Kidney (tissue), 22 donors: ENCODE measurements at places on chromosomes 3 and 15.

- DNase-seq: no peak
Measured at GRCh38 chr3:98776140-98776493, 13.0 kb downstream of the ST3GAL6 start.

DNA sequence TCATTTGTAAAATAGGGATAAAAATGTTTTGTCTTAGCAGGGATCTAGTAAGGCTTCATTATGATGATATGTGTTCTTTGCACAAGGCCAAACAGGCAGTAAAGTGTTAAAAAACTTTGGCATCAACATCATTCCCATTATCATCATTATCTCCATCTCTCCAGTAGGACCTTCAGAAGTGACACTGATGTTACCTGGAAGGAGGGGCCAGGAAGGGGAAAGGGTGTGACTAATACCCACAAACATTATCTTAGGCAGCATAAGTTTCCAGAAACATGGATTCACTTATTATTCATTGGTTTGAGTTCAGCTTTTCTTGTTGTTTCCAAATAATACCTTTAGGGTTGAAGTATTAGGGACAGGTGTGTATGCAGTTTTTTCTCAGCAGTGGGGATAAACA lies 399.6 kb downstream of the PTPRG start:
- DNase-seq: no peak

- no peak for DNase-seq
Measured at GRCh38 chr3:18403061-18403460, 22.1 kb downstream of the SATB1 start.

GRCh38 chr15:85825719-85826118 lies 31.0 kb upstream of the KLHL25 start:
- no peak for DNase-seq

DNA sequence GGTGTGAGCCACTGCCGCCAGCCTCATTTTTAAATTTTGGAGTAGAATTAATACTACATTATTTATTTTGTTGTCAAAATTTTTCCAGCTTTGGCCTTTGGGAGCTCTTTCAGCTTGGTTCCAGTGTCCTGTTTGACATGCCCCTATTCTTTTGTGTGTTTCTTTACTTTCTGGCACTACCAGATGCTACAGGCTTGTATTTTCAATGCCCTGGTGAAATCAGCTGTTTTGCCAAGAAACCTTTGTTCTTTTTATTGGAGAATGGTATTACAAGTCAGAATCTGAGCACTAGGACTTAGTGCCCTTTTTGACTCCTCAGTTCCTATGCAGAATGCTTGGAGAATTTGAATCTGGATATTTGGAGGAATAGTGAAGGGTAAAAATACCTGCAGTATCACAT lies 26.6 kb downstream of the RNF111 start:
- no peak for DNase-seq

GRCh38 chr3:154967090-154967489 lies 113.0 kb upstream of the MME start:
- no peak for DNase-seq

DNA sequence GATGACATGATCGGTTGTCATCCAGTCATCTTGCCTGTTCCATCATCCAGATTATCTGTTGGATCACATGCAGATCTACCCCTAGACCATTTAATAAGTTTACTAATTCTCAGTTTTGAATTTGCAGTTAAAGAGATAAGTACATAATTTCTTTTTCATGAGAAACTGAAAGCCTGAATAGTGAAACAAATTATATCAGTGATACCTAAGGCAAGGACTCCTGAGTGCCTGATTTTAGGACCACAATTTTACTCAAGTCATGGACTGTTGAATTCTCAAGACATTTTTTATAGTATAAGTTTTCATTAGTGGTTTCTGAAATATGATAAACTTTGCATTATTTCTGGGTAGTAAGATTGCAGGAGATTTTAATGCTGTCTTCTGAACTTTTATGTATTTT lies 13.2 kb downstream of the SIDT1 start:
- DNase-seq: no peak

GRCh38 chr3:198030125-198030524 lies 70.1 kb downstream of the LMLN start:
- DNase-seq: no peak

DNA sequence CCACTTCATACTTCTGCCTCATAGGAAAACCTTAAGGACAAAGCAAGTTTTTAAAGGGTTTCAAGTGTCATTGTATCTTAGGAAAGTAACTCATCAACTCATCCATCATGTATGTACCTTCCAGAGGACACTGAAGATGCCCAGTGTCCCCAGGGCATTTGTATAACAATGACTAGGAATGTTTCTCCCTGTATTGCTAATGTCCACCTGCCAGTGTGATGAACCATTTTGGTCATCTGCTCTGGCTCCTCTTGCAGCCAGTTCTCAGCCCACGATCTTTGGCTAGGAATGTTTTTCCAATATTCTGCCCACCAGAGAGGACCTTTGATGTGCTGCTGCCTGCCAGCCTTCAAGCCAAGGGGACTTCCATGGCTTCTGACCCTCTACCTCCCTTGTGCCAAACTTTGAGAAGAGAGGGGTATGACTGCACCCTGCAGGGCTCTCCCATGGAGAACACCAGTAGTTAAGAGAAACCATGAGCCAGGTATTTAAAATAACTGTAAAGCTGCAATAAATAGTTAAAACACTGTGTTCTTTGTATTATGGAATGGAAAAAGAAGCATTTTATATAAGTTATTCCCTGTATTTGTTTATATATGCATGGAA lies 11.4 kb downstream of the LMOD3 start:
- no peak for DNase-seq

DNA sequence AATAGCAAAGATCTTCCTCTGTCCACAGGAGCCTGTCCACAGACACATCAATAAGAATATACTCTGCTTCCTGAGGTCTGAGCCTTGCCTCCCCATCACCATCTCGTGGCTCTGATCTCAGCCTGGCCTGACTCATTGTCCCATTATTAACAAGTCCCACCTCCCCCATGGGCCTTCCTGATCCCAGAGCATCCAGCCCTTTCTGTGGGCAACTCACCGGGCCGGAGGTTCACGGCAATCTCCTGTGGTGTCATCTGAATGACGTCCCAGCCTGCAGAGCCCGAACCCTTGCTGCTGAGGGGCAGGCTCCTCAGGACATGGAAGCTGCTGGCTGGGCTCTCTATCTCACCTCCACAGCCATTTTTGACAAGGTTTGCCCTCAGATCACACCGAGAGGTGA lies 28.1 kb downstream of the ITGB5 start:
- no peak for DNase-seq

- peak; percentile 41 for DNase-seq
Measured at GRCh38 chr3:188397766-188398705, 244.1 kb downstream of the LPP start.

GRCh38 chr3:42273361-42273760 lies 7.4 kb upstream of the CCK start:
- DNase-seq: no peak

DNA sequence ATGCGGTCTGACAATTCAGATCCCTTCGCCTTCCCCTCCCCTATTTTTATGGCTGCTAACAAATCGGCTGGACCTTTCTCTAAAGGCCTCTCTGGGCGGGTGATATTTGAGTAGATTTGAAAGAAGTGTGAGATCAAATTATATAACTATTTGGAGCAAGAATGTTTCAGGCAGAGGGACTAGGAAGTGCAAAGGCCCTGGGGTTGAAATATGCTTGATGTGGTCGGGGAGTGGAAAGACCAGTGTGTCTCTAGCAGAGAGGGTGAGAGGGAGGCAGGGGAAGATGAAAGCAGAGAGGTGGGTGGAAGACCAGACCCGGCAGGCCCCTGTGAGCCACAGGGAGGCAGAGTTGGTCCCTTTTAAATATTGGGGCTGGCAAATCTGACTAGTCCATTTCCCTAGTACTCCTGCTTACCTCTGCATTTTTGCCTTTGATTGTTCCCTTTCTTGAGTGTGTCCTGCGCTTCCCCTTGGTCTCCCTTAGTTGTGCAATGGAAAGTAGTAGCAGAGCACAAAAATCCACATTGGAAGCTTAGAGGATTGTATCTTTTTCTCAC lies 32.3 kb downstream of the SLCO3A1 start:
- no peak for DNase-seq

DNA sequence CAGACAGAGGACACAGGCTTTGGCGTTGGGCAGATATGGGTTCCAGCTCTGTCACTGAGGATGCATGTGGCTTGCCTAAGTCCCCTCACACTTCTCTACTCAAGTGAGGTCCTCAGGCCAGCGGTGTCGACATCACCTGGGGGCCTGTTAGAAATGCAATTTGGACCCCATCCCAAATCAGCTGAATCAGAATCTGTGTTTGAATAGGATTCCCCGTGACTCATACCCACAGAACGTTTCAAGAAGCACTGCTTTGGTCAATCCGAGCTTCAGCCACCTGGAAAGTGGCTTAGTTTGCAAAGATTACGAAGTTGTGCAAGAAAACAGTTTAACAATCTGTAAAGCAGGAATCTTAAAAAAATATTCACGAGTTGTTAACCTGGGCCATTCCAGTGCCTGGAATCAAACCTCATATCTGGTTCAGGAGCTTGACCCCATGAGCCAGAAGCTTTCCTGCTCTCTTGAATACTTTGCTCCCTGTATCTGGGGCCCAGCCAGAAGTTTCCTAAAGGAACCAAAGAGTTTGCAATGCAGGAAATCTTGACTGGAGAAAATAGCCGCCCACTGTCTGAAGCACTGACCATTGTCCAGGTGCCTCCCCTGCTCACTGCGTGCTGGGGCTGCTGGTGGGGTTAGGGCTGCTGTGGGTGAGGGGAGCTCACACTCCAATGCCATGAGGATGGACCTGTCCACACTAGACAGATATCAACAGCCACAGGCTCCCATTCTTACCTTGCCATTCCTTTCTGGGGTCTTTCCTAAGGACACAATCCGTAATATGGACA lies 208.5 kb upstream of the LINGO1 start:
- no peak for DNase-seq

DNA sequence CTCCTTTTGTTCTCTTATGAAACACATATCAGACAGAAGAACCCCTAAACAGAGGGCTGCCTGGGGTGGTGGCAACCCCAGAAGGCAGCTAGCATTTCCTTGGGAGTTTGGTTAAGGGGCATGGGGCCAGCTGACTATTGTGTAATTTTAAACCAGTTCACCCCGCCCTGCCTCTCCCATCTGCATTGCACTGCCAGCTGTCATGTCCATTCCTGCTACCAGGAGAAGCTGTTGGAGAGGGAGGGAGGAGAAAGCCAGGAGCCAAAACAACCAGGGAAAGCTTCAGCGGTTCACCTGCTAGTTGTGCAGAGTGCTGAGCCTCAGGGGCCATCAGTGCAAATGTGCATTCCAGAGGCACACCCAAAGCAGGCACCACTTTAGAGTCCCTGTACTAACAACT lies 47.6 kb upstream of the ATP1B3 start:
- DNase-seq: no peak

DNA sequence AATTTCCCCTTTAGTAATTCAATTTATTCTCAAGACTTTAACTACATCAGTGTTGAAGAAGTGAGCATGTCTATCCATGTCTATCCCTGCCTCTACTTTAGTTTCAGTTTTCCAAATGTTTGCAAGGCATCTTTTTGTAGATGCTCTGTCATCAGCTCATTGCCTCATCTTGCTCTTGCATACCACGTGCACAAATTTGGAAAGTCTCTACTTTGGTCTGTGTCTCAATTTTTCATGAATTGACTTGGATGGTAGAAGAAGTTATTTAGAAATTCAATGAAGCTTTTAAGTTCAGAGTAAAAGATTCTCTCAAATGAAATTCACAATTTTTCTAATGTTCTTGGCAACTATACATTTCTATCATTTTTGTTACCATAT lies 55.3 kb downstream of the CLDN1 start:
- no peak for DNase-seq

DNA sequence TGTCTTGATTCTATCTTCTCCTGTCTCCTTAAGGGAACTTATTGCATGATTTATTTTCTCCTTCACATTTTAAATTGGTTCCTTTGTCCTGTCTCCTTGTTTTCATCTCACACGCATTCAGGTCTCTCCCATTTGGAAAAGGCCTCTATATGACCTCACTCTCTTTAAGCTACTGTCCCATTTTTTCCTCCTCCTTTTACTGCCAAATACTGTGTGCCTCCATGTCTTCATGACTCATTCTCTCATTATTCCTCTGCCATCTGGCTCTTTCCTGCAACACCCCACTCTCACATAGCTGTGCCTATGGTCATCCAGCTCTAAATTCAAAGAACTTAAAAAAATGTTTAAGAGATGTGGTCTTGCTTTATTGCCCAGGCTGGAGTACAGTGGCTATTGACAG lies 48.0 kb downstream of the TYRO3 start:
- DNase-seq: no peak

GRCh38 chr15:70508561-70509281 lies 254.6 kb downstream of the UACA start:
- DNase-seq: peak; percentile 90

GRCh38 chr15:63944681-63944955 lies 101.7 kb downstream of the DAPK2 start:
- no peak for DNase-seq

DNA sequence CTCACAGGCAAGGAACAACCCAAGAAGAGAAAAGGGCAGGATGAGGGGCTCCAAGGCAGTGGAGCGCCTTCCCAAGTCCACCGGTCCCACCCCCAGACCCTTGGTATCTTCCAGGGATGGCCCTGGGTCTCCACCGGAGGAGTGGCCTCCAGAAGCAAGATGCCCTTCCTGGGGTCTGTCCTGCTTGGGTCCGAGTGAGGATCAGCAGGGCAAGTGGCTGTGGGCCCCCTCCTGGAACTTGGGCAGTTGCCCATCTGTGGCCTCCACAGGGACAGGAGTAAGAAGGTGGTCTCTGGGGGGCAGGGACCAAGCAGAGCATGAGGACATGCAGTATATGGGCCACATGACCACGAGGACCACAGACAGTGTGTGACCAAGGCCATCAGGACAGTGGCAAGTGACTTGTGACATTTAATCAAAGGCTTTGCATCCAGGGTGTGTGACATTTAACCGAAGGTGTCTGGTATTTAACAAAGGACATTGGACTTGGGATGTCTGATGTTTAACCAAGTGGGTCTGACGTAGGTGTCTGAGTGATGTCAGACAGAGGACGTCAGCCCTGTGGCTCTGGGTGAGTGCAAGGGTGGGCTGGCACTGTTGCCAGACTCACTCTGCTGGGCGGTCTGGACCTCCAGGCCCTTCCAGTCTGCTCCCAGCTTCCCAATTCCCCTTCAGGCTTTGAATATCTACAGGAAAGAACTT lies 34.7 kb downstream of the SCN5A start:
- DNase-seq: no peak

DNA sequence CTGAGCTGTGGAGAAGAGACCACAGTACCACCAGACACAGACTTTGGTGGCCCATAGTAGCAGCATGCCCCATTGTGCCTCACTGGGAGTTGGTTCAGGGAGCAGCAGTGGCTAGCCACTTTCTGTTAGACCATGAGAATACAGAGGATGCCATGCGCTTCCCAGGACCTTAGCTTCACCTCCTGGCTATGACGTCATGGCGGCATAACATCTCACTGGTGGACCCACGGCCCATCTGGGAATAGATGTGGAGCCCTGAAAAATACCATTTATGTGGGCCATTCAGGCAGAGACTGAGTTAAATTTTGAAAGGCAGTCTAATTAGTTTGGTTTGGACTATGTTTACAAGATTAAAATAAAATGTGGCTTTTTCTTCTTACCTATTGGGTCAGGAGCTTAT lies 55.1 kb upstream of the NMD3 start:
- DNase-seq: no peak

DNA sequence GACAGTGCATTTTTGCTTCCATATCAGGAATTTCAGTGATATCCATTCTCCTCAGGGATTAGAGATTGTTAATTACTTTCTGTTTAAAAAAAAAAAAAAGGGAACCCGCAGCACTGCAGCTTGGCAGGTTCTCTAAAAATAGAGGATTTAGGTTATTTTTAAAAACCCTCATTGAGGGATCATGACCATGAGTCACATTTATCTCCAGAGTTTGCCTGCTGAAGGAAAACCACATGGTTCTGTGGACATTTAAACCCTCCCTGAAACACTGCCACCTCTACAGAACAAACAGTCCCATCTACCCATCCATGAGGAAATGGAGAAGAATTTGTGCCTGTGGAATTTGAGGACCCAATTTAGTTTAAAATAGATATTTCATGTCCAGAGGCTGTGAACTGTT lies 66.2 kb upstream of the UBE2E1 start:
- DNase-seq: no peak
